ENCODE measurements at places on chromosomes 7 and 10.

- no peak for DNase-seq
These were observed 223.7 kb upstream of the HABP2 start for GRCh38 chr10:113329121-113329596.

- DNase-seq = no peak
These were observed 114.5 kb downstream of the LRRC4 start for GRCh38 chr7:127916735-127917134.

DNA sequence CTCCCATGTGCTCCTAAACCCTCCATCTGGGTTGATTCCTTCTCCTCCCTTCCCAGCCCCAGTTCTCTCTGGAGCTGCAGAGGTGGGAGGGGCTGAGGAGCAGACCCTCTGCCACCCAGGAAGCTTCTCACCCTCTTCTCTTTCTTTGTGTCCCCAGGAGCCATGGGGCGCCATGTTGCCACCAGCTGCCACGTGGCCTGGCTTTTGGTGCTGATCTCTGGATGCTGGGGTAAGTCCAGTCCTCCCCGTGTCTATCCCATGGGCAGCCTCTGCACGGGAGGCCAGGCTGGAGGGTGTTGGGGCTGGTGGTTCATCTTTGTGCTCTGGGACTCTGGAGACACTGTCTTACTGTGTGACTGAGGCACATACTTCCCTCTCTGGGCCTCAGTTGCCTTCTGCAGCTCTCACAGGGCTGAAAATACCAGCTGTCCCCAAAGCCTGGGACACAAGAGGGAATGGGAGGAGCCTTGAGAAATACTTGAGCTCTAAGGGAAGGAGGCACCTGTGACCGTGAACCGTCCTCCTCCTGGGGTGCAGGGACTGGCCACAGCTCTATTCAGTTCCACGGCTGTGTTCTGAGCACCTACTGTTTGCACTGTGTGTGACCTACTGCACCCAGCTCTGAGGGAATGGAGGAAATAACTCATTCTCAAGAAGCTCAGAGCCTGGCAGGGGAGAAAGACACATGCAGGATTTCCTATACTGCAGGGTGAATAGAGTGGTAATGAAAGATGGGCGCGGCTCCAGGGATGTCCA is 43.1 kb downstream of the CDH23 start:
- DNase-seq = no peak

GRCh38 chr10:21150166-21150565 is 253.1 kb upstream of the NEBL start:
- DNase-seq = no peak

GRCh38 chr7:41624818-41625217 is 78.1 kb downstream of the INHBA start:
- no peak for DNase-seq

DNA sequence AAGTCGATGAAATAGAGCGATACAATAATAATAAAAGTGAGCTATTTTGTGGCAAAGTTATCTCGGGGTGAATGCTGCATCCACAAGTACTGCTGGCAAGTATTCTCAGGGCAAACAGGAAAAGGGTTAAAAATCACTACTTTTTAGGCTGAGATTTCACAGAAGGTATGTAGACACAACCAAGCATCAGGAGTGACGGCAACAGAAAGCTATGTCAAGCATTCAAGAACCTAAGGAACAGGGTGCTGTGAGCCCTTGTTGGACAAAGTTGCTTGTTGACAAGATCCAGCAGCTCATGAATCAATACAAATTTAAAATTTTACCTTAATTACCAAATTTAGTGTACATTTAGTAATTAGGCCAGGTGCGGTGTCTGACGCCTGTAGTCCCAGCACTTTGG is 41.2 kb upstream of the C1QL3 start:
- DNase-seq = no peak
